ENCODE measurements at places on chromosomes 13 and 19.

GRCh38 chr13:76904507-76904906 is 18.3 kb upstream of the KCTD12 start:
- DNase-seq = no peak

- DNase-seq = no peak
Observed at GRCh38 chr13:70523622-70524021, 415.4 kb upstream of the KLHL1 start.

- DNase-seq = no peak
Observed at GRCh38 chr13:113598481-113598880, 13.9 kb downstream of the TFDP1 start.

DNA sequence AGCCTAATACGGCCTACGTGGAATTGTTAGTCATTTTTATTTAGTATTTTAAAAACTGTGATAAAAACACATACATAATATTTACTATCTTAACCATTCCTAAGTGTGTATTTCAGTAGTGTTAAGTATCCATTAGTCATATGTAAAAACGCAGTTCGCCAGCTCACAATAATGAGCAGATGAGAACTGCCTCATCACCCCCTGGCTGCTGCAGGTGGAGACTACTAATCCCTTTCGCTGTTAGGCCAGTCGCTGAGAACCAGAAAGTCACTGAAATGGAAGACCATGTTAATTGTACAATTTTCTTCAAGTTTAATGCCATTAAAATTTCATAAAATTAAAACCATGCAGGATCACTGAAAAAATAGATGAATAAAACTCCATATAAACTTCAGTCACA is 1.6 kb downstream of the ESD start:
- DNase-seq = no peak

- DNase-seq = no peak
Observed at GRCh38 chr19:2574478-2574931, 98.6 kb downstream of the GADD45B start.

- DNase-seq = no peak
Observed at GRCh38 chr19:36092566-36092965, 18.4 kb upstream of the OVOL3 start.

- DNase-seq = no peak
Observed at GRCh38 chr13:85366759-85367417, 432.3 kb downstream of the SLITRK6 start.

DNA sequence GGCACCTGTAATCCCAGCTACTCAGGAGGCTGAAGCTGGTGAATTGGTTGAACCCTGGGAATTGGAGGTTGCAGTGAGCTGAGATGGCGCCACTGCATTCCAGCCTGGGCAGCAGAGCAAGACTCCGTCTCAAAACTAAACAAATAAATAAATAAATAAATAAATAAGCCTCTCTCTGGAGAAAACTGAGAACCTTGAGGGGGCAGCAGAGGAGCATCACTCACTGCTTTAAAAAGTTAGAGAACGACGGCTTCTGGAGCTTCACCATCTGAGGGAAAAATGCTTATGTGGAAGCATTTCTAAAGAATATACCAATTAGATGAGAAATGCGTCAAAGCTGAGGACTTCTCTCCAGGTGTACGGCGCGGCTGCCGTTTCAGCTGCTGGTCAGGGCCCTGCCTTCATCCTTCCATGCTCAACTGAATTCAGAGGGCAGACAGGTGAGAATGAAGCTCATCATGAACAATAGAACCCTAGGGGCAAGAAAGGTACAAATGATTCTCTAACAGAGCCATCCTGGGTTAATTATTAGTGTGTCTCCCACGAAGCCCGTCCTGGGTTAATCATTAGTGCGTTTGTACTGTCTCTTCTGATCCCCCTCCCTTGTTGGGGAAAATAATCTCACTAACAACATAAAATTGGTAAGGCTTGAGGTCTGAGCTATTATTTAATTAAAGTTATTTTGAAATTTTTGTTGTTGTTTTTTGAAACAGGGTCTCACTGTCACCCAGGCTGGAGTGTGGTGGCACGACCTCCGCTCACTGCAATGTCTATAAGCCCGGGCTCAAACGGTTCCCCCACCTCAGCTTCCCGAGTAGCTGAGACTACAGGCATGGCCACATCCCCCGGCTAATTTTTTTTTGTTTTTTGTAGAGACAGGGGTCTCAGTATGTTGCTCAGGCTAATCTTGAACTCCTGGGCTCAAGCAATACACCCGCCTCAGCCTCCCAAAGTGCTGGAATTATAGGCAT is 80.1 kb downstream of the IPO5 start:
- no peak for DNase-seq

DNA sequence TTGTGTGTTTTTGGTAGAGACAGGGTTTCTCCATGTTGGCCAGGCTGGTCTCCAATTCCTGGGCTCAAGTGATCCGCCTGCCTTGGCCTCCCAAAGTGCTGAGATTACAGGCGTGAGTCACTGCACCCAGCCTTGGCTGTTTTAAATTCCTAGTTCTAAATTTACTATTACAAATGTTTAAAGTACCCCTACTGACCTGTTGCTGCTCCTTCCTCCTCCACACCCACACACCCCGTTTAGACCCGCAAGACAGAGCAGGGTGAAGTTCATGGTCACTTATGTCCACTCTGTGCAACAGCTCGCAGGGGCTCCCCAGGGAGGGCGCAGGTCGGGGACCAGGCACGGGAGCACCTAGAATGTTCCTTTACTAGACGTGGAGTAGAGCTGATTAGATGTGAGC is 28.7 kb downstream of the TMEM161A start:
- DNase-seq = no peak

- peak; percentile 16 for DNase-seq
Observed at GRCh38 chr13:91722267-91722884, 324.0 kb downstream of the GPC5 start.

Measured in GM13976 (cell line).